ENCODE measurements at places on chromosomes 7 and 10. TPM values are rescaled to one million over a fixed set of nuclear protein-coding genes. Genes with fewer than 3 reads are reported as not detected.

The TMEM26 gene
- 0.27 TPM for total RNA-seq

The RNLS gene
- total RNA-seq, result 20.2 TPM

The IFIT3 gene
- 11.9 TPM for total RNA-seq

The DRGX gene
- total RNA-seq, result not detected

The PLEKHS1 gene
- total RNA-seq, result not detected

The AKR1C2 gene
- total RNA-seq, result 17.4 TPM

The SKIDA1 gene
- total RNA-seq, result 2.0 TPM

The ELFN1 gene
- 4.5 TPM for total RNA-seq

The DYDC2 gene
- total RNA-seq, result not detected

The ZDHHC16 gene
- total RNA-seq, result 21.2 TPM

The GRID2IP gene
- not detected for total RNA-seq

The ASAH2 gene
- 1.4 TPM for total RNA-seq

Measured in heart right ventricle (tissue), 16 donors.